ENCODE measurements at places on chromosomes 3 and 15.

GRCh38 chr15:53397041-53397616 is 362.3 kb downstream of the WDR72 start:
- no peak for DNase-seq

DNA sequence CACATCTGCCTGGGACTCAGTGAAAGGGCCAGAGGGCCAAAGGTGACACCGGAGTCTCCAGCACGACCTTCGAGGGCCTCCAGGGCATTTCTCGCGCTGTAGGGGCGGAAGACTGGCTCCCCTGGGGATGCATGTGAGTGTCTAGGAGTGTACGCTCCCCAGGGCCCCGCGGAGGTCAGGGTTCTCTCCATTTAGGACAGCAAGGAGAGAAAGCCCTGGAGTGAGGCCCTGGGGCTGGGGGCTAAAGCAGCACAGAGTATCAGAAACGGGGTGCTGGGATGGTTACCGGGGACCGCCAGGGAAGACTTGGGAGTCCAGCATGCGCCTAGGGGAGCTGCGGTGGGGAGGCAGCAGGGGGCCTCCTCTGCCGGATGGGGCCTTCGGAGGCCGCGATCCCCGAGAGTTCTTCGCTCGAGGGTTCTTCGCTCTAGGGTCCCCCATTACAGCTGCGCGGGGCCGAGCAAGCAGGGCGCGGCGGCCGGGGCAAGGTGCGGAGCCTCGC is 595 bp upstream of the APBA2 start:
- DNase-seq: peak; percentile 25

DNA sequence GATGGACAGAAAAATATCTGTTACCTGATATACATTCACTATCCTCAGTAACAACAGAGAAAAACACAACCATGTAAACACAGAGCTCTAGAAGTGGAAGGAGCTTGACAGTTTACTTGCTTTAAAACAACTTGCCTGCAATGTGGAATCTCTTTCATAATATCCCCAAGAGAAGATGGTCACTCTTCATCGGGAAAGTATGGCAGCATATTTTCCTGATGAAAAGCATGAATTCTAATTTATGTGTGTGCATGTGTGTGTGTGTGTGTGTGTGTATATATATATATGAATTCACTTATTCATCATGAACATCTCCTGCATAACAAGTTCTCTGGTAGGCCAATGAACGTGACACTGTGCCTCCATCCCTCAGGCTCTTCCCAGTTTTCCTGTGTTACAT is 81.2 kb downstream of the EFL1 start:
- DNase-seq: no peak

GRCh38 chr3:82939491-82940097 is 1178.1 kb upstream of the GBE1 start:
- DNase-seq: no peak

GRCh38 chr3:187975561-187976364 is 178.2 kb upstream of the LPP start:
- DNase-seq: no peak

- DNase-seq: no peak
These were observed 219.8 kb downstream of the ROBO2 start for GRCh38 chr3:77259694-77260093.

DNA sequence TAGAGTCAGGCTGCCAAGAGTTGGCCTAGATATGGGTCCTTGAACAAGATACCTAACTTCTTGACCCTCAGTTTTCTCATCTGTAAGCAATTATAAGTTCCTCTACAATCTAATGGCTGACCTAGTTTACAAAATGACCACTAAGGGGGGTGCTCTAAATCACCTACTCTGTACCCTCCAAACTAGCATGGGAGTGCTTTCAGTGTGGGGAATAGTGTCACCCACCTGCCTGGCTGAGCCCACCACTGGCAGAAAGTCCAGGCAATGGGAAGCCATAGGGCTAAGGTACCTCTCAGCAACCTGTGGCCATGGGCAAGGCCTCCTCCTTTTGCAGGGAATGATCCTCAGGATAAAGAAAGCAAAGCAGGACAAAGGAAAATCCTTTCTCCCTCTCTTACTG is 58.9 kb downstream of the COL6A5 start:
- DNase-seq: no peak

DNA sequence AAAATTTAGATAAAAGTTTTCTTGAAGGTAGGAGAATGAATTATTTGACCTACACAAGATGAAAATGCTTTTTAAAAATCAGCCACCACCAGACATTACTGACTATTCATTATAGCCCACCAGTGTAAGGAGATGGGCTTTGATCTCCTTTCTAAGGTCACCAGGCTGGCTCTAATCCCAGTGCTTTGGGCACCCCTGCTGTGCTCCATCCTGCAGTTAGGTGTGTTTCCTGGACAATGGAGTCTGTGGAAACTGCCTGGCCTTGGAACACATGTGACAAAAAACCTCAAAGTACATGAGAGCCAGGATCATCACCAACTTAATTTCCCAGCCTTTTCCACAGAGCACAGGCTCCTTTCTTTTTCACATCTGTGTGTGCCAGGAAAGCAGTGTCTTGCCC is 260.9 kb downstream of the CHST2 start:
- DNase-seq: no peak

DNA sequence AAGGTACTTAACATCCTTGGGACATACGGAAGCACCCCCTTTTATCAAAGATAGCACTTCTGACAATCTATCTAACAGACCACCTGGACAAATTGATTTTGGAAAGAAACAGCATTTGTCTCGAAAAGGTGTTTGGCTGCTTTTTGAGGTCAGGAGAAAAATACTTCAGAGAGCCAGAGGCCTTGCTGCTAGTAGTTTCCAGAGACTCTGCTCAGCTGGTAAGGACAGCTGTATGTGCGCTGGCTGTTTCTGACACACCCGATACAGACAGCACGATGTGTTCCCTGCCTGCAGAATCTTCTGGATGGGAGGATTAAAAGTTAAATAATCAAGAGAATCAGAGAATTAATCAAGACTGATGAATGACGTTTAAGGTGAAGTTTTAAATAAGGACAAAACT is 15.6 kb upstream of the GYG1 start:
- DNase-seq: no peak

GRCh38 chr3:133475245-133476010 is 75.6 kb downstream of the BFSP2 start:
- DNase-seq: no peak

- DNase-seq: no peak
These were observed 196.6 kb downstream of the EBLN2 start for GRCh38 chr3:73258057-73258456.

DNA sequence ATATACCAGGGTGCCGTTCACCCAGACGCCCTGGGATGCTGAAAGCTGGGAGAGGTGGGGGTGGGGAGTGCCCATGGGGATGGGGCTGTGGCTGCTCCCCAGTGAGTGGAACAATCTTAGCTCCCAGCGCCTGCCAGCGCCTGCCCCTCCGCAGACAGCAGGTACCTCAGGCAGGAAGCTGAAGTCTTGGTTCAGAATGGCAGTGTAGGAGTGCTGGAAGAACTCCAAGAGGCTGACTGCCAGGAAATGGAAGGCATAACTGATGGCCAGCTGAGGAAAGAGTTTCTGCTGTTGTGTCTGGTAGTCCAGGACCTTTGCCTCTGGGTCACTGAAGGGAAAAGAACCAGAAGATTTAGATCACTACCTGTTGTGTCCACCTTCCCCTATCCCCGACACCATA is 8.4 kb downstream of the ACOX2 start:
- DNase-seq: no peak

- no peak for DNase-seq
These were observed 16.6 kb downstream of the PAQR9 start for GRCh38 chr3:142946861-142947260.

DNA sequence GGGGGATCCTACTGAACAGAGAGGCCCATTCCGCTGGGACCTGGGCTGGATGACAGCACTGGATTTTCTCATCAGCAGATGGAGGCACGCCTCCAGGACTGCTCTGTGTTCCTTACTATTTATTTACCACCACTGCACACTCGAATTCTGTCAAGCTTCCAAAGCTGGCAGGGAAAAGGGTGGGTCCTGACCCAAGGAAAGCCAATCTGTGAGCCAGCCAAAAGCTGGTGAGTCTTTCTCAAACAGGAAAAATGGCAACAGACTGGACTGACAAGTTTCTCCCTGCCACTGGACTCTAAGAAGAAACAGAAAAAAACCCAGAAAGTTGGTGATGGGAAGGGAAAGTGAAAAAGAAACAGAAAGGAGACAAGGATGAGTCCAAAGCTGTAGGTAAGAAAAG is 37.8 kb downstream of the CD47 start:
- no peak for DNase-seq

GRCh38 chr15:45112591-45113379 is 1.2 kb downstream of the DUOX2 start:
- DNase-seq: no peak

- DNase-seq: peak; percentile 31
These were observed 479 bp downstream of the LRRC2 start for GRCh38 chr3:46565607-46566039.
